ENCODE measurements at places on chromosomes 12 and 14.

GRCh38 chr12:119480551-119480950 lies 113.0 kb upstream of the TMEM233 start:
- DNase-seq = no peak

DNA sequence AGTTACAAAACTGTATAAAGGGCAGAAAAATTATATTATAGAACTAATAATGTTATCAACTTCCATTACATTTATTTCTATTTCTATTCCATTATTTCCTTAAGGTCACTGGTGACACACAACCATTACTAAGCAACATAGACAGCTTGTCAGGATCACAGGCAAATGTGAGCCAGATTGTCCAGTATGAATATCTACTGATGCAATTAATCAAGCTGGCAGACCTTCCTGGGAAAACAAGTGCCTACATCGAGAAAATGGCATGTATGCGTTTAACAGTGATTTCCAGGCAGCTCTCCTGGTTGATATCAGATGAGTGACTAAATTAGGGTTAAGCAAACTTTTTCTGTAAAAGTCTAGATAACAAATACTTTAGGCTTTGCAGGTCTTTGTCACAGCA lies 36.9 kb upstream of the TSPAN8 start:
- DNase-seq = no peak

DNA sequence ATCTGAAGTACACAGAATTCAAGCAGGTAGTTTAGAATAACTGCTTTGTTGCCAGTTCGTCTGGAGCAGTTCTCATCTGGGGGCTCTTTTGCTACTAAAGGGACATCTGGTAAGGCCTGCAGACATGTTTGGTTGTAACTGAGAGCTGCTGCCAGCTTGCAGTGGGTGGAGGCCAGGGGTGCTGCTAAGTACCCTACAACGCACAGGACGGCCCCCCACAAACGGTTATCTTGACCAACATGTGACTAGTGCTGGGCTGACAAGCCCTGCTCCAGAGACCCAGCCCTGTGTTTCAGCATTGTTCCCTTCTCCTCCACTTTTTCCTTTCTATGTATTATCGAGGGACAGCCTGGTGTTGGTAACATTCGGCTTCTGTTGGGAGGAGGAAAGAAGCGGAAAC lies 40.8 kb downstream of the FBXO21 start:
- DNase-seq = no peak

- DNase-seq = no peak
Observed at GRCh38 chr12:6361834-6362233, 13.5 kb downstream of the SCNN1A start.

DNA sequence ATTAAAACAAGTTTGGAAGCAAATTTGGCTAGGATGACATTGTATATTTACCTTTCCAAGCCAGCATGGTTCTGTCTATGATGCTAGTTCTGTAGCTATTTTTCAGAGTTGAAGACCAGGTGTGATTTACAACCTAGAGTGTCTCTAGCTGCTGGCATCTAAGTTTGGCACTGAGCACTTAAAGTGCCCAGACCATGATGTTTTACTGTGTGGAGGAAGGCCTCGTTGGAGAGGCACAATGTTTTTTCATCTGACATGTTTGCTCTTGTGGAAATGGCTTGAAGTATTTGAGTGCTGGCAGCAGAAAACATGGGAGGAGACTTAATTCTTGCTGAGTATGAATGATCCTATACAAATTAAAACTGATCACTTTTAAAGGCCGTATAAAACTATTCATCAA lies 13.0 kb upstream of the C12orf71 start:
- no peak for DNase-seq

- DNase-seq = no peak
Observed at GRCh38 chr12:126944684-126945083, 1322.3 kb upstream of the TMEM132C start.

GRCh38 chr12:92928421-92928961 lies 604 bp downstream of the EEA1 start:
- DNase-seq = peak; percentile 55

All from stimulated activated CD8-positive, alpha-beta memory T cell treated with anti-CD3 and anti-CD28 coated beads, Interleukin-15, amount 100 ng/mL, for 48 hours (primary cell).